NCI-H2081 treated with DMSO at 0.1 percent for 48 hours (cell line): ENCODE measurements at places on chromosomes 12 and 14.

- DNase-seq = no peak
Observed at GRCh38 chr12:121894633-121895032, 6.0 kb downstream of the PSMD9 start.

DNA sequence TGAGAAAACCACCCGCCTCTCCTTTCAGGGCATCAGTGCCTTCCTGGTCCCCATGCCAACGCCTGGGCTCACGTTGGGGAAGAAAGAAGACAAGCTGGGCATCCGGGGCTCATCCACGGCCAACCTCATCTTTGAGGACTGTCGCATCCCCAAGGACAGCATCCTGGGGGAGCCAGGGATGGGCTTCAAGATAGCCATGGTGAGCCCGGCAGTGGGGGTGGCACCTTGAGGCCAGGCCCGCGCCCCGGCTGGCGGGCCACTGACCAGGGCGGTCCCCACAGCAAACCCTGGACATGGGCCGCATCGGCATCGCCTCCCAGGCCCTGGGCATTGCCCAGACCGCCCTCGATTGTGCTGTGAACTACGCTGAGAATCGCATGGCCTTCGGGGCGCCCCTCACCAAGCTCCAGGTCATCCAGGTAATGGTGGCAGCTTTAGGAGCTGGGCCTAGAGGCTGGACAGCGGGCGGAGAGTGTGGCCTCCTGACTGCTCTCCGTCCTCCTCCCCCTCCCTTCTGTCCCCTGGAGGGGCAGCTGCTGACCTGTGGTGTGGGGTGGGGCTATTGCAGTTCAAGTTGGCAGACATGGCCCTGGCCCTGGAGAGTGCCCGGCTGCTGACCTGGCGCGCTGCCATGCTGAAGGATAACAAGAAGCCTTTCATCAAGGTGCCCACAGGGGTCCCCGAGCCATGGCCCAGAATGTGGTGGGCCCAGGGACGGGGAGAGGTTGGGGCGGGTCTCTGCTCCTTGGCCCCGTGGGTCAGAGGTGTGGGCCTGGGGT lies 12.8 kb downstream of the ACADS start:
- no peak for DNase-seq

- no peak for DNase-seq
Observed at GRCh38 chr12:3148366-3149000, 71.3 kb downstream of the TSPAN9 start.

DNA sequence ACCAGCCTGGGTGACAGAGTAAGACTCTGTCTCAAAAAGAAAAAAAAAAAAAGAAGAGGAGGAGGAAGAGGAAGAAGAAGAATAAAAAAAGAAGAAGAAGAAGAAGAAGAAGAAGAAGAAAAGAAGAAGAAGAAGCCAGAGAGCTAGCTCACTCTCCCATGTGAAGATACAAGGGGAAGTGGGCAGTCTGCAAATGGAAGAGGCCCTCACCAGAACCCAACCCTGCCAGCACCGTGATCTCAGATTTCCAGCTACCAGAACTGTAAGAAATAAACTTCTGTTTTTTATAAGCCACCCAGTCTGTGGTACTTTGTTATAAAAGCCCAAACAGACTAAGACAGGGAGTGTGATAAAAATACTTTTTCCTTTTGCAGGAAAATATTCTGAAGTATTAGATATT lies 130.7 kb downstream of the ETNK1 start:
- DNase-seq = no peak

DNA sequence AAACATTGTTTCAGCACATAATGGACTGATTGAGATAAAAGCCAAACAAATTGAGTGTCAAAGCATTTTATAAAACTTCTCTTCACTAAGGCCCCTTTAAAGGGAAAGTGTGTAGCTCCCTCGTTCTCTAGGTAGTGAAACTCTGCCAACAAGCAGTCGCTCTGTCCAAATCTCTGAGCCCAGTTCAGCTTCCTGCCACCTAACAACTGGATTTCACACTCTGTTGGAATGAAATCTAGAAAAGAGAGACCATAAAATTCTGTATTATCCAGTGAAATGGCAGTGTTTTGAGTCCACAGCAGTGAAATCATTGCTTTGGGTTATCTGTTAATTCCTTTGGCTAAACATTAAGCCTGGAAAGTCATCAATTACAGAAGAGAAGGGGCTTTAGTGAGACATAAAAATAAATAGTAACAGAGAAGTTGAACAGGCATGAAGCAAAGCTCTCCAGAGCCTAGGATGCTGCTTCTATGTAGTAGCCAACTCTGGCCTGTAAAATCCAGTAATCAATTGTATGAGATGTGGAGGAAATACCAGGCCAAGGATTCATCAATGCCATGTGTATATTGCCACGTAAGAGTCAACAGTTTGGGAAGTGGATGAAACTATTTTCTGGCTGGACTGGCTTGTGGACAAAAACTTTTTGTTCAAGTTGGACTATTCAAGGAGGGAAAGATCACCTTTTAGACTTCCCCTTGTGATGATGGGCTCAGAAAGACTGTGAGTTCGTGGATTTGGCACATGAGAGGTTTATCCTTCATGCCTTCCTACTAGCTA lies 122.5 kb downstream of the WIF1 start:
- DNase-seq = no peak

GRCh38 chr12:63826006-63826585 lies 18.4 kb upstream of the SRGAP1 start:
- no peak for DNase-seq

DNA sequence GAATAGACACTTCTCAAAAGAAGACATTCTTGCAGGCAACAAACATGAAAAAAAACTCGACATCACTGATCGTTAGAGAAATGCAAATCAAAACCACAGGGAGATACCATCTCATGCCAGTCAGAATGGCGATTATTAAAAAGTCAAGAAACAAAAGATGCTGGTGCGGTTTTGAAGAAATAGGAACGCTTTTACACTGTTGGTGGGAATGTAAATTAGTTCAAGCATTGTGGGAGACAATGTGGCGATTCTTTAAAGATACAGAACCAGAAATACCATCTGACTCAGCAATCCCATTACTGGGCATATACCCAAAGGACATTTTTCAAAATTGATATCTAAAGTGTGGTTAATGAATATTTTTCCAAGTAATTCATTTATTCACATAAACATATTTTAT lies 39.6 kb upstream of the LIN7A start:
- no peak for DNase-seq

GRCh38 chr12:48031135-48031960 lies 27.1 kb upstream of the COL2A1 start:
- DNase-seq = no peak

DNA sequence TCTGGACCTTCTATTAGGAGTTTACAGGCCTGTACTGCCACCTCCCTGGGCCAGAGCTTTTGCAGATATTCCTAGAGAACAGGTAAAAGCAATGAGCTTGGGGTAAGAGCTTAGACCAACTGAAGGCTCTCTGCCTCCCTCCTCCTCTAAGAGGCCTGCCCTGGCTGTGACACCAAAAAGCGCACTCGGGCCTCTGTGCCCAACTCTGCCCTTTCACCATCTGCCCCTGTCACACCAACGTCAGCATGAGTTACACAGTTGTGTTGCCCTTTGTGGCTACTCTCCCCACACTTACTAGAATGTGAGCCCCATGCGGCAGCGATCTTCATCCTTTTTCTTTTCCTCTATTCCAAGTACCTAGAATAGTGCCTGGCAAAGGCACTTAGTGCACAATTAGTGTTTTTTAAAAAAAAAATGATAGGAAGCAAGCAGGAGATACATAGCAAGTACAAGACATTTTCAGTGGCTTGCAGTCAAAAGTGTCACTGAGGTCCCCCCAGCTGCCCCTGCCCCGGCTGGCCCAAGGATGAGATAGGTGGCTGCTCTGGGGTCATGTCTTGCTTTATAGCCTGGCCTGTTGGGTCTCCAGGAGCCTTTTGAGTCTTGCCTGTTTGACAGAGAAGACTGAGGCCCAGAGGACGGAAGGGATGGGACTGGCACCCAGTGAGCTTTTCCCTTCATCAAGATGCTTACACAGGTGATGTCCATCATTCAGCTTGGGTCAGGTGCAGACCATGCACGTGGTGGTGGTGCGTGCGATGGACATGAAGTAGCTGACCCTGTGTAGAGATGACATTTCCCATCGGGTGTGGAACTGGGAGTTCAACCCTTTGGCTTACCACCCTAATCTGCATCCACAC lies 12.5 kb downstream of the CKB start:
- DNase-seq = no peak

DNA sequence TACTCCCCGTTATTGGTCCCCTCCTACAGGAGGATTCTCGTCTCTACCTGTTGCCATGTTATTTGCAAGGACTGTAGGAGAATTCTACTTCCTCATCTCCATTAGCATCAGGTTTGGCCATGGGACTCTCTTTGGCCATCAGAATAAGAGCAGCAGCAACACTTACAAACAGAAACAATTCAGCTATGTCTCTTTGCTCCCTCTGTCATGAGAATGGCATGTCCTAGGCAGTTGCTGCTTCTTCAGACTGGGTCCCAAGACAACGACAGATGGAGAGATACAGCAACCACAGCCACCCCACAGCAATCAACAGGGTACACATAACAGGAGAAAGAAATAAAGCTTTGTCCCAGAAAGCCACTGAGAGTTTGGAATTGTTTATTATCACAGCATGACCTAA lies 19.7 kb downstream of the SLC41A2 start:
- DNase-seq = no peak

DNA sequence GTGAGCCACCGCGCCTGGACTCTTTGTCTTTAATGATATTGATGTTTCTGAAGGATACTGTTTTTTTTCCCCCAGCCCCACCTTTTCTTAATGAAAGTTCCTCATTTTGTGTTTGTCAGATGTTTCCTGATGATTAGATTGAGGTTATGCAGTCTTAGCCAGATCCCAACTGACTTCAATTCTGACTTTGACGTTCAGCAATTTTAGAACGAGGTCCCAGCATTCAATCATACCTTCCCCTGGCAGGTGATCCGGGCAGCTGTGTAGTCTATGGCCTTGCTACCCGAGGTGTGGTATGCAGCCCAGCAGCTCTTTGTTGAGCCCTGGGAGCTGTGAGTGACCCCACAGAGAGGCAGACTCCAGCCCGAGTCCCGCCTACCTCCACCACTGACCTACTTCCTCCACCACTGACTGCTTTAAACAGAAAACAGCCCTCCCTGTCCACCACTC lies 82.7 kb downstream of the LGMN start:
- DNase-seq = no peak
